Left colon (tissue), 2 donors: ENCODE measurements at places on chromosomes 1 and 21.

DNA sequence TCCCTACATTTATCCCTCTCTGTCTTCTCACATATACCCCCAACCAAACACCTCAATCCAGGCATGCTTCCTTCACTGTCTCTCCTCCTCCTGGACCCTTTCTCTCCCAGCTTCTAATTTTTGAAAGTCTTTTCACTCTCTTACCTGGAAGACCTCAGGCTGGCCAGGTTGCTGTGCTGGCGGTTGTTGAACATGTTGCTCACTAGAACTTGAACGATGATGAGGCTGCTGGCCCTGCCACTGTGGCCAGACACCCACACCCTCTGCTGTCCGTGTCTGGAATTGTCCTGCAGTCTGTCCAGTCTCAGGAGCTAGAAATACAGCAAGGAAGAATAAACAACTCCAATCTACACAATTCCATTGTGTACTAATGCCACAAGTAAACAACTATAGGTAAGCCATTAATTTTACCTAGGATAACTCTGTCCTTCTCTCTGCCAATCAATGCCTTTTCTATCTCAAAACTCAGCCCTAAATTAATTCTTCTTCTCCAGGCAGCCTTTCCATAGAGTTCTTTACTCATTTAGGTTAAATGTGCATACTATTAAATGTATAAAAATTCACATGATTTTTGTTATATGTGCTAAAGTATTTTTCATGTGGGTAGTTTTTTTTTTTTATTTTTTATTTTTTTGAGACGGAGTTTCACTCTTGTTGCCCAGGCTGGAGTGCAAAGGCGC, 5.1 kb upstream of the CTSK start:
- DNase-seq: peak; percentile 65

DNA sequence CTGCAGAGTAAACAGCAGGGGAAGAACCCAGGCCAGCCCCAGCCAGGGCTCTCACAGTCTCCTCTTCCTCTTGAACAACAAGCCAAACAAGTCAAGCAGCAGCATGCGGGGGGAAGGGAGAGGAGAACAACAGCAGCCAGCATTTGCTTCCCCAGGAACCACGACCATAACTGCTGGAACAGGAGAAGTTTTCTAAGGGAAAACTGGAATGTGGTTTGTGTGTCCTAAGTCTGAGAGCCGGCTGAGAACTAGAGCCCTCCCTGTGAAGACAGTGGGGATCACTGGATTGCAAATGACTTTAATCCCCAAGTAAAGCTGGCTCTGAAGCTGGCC, 48.2 kb downstream of the COQ8A start:
- DNase-seq: peak; percentile 79

GRCh38 chr1:11397151-11397901, 81.6 kb upstream of the DISP3 start:
- no peak for DNase-seq

DNA sequence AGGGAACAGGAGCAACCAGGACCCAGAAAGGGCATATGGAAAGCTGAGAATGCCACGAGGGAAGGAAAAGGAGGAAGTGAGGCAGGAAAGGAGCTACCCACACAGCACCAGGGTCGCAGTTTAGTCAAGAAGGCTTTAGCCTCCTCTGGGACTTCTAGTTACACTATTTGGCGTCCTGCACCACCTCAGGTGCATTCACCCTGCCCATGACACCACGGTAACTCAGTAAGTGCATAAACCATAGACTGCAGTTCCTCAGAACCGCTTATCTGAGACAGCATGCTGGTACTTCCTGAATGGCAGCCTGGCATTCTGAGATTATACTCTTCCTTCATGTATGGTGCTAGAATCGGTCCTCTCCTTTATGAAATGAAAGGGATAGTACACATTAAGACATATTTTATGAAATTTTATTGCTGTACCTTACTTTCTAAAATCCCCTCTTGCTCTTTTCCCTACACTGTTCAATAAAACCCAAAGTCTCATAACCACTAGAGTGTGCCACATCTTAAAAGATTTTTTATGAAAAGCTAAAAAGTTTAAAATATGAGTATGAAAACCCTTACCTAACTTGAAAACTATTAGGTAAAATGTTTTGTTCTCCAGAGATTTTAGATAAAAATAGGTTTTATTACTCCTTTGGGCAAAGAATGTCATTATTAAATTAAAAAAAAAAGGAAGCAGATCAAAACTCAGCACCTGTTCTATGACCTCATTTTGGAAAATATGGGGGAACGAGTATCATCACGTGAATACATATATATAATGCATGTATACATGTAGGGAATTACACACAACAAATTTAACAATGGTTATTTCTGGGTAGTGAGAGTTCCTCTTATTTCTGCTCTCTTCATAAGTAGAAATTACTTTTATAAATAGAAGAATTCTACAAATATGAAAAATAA, 67.3 kb downstream of the VAV3 start:
- DNase-seq: no peak

- no peak for DNase-seq
Measured at GRCh38 chr1:221416723-221417122, 325.2 kb downstream of the DUSP10 start.

GRCh38 chr1:11501906-11502485, 23.0 kb downstream of the DISP3 start:
- DNase-seq: no peak

GRCh38 chr1:214259353-214259977, 21.5 kb upstream of the SMYD2 start:
- DNase-seq: no peak

DNA sequence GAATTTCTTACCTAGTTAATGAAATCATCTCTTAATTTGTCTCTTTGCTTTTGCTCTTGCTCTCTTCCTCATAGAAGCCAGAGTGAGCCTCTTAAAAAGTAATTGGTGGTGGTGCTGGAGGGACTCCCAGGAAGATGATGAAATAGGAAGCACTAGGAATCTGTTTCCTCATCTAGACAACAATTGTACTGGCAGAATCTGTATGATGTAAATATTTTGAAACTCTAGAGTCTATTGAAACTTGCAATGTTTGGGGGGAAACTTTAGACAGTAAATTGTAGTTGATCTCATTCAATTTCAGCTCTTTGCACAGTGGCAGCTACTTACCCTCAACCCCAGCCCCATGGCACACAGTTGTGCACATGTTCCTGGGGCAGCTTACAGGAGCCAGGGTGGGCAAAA, 10.6 kb downstream of the RGSL1 start:
- DNase-seq: no peak

DNA sequence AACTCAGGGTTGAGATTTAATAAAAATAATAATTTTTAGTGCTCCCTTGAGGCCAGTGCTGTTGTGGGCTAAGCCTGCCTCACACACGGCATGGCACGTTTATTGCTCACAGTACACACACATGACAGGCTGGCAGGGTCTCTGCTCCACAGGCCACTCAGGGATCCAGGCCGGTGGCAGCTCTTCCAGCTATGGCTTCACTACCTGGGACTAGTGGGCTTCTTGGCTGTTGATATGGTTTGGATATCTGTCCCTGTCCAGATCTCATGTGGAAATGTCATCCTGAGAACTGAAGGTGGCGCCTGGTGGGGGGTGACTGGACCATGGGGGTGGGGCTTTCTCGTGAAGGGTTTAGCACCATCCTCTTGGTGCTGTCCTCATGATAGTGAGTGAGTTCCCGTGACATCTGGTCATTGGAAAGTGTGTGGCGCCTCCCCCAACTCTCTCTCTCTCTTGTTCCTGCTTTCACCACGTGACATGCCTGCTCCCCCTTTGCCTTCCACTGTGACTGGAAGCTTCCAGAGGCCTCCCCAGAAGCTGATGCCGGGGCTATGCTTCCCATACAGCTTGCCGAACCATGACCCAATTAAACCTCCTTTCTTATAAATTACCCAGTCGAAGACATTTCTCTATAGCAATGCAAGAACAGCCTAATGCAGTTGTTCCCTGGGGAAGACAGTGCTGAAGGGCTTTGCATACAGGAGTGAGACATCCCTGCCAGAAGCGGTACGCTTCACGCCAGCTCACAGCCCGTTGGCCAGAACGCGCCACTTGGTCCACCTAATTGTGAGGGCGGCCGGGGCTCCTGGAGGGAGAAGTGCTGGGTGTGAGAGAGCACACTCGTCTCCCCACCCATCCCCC, 226.9 kb upstream of the C1orf174 start:
- DNase-seq: no peak
